ENCODE measurements at places on chromosomes 5 and 9. TPM values are rescaled to one million over a fixed set of nuclear protein-coding genes. Genes with fewer than 3 reads are reported as not detected.

COL23A1 gene
- total RNA-seq: 4.2 TPM

CDH9 gene
- total RNA-seq: 0.24 TPM

GNPDA1 gene
- 63.3 TPM for total RNA-seq

PAEP gene
- not detected for total RNA-seq

CCDC192 gene
- total RNA-seq: 0.41 TPM

All from motor neuron (in vitro differentiated cells).